ENCODE measurements at places on chromosomes 6 and 20. TPM values are rescaled to one million over a fixed set of nuclear protein-coding genes. Genes with fewer than 3 reads are reported as not detected.

KIF25 gene
- not detected for total RNA-seq

TSPO2 gene
- not detected for total RNA-seq

THBD gene
- 1.2 TPM for total RNA-seq

C6orf141 gene
- total RNA-seq = 3.0 TPM

CALHM4 gene
- total RNA-seq = not detected

MEI4 gene
- not detected for total RNA-seq

ZC2HC1B gene
- not detected for total RNA-seq

HSPA12B gene
- total RNA-seq = 0.46 TPM

RGS17 gene
- 6.5 TPM for total RNA-seq

TTBK1 gene
- total RNA-seq = not detected

PCK1 gene
- total RNA-seq = not detected

SRMS gene
- not detected for total RNA-seq

SLC13A3 gene
- 2.7 TPM for total RNA-seq

ALDH5A1 gene
- 0.28 TPM for total RNA-seq

SUMO4 gene
- 1.3 TPM for total RNA-seq

EDN1 gene
- 2.0 TPM for total RNA-seq

TREM1 gene
- total RNA-seq = 2.7 TPM

GGTLC1 gene
- total RNA-seq = not detected

NMBR gene
- total RNA-seq = not detected

OR2B6 gene
- not detected for total RNA-seq

TENT5A gene
- total RNA-seq = 47.5 TPM

ZNF391 gene
- 0.92 TPM for total RNA-seq

FRMD1 gene
- total RNA-seq = not detected

GLP1R gene
- total RNA-seq = not detected

PI16 gene
- total RNA-seq = 0.43 TPM

MUCL3 gene
- not detected for total RNA-seq

UBE2J1 gene
- total RNA-seq = 26.3 TPM

DLL1 gene
- total RNA-seq = 0.46 TPM

ID4 gene
- total RNA-seq = 10.2 TPM

PXDC1 gene
- 40.7 TPM for total RNA-seq

DEFB132 gene
- not detected for total RNA-seq

LGSN gene
- under 0.01 TPM for total RNA-seq

ULBP1 gene
- under 0.01 TPM for total RNA-seq

MTFR2 gene
- total RNA-seq = 0.83 TPM

GABBR1 gene
- 10.2 TPM for total RNA-seq

SIRPB2 gene
- not detected for total RNA-seq

PACSIN1 gene
- total RNA-seq = not detected

HSPA1L gene
- total RNA-seq = 1.7 TPM

TNFRSF21 gene
- 17.9 TPM for total RNA-seq

FGD2 gene
- total RNA-seq = not detected

DPPA5 gene
- total RNA-seq = not detected

ECT2L gene
- not detected for total RNA-seq

LRP11 gene
- total RNA-seq = 74.2 TPM

ENPP1 gene
- total RNA-seq = 4.7 TPM
